Activated T-helper 1 cell treated with anti-CD3 and anti-CD28 coated beads, Interleukin-2, amount 50 U/mL, for 16 hours (primary cell): ENCODE measurements at places on chromosomes 5 and 9.

- no peak for DNase-seq
These were observed 36.4 kb downstream of the GGTA1 start for GRCh38 chr9:121463026-121463807.

DNA sequence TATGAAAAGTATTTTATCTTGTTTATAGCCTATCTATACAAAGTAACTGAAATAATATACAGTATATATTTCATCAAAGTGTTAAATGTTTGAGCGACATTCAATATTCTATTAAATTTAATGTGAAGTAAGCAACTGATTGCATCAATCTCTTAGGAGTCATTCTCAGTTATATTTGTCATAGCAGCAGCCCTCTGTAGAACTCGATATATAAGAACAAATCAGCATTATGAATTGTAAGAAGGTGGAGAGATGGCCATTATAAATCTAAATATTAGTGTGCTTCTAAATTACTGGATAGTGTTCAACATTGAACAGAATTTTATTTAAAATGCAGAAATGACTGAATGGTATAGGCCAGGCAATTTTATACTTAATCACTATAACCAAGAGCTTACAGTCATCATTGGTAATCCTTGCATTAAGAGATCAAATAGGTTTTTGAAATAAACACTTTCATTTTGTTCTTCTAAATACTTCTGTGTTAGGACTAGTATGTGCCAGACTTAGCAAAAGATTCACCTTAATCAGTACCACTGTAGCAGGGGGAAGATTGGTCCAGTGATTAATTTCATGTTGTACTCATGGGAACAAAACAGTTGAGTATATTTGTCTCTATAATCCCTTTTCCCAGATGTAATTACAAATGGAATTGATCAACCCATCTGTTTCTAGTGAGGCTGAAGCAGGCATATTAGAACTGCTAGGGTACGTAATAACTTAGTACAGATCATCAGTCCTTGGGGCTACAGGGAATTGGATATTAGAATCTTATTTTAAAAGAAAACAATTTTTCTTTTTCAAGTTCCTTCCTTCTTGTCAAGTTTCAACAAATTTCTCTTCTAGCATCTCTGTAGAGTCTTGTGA, 108.3 kb upstream of the TYRP1 start:
- DNase-seq: no peak

DNA sequence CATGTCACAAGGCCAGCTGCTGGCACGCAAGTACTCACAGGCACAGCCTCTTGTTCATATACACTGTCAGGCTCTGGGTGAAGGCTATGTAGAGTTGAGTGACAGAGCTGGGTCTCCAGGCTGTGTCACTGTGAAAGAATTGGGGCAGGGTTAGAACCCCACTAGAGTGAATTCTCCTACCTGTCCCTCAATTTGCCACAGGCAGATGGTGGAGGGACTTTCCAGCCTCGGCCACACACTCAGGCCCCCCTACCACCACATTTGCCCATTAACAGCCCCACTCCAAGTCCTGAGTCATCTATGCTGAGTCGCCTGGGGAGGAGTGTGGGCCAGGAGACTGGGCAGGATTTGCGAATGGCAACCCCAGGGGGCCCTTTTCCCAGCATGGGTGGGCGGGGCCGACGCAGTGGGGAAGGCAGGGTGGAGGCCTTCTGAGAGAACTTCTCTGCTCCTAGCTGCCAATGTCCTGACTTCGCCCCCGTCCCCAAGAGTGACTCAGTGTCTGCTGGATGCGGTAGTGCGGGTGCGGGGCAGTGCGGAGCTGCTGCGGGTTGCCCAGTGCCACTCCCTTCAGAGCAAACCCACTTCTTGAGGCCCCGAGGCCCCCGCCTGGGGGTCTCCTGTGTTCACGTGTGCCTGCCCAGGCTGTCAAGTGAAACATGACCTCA, 50.3 kb upstream of the PSD2 start:
- DNase-seq: no peak

DNA sequence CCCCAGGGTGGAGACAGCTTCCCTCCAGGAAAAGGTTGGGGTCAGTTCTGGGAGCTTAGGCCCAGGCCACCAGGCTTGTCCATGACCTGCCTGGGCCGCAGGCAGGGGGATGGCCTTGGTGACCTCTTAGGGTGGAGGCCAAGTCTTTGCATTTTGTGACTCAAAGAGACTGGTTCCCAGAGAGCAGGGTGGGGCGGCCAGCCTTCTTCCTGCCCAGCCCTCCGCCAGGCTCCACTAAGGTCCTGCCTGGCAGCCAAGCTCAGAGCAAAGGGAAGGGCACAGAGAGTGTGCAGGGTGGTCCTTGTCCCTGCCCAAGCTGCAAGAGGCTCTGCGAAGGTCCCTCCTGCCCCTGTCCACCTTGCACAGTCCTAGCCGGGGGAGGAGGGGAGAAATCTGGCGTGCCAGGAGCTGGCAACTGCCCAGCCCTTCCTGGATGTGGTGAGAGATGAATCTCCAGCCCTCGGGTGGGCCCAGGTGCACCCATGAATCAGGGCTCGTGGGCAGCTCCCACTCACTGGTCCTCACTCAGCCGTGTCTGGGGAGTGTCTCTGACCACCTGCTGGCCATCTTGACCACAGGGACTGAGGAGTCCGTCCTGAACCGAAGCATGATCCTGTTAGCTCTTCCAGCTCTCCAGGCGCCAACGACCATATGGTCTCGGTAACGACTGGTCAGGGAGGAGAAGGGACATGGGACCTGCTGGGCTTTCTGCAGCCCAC, 2.3 kb upstream of the PTGDS start:
- DNase-seq: no peak

DNA sequence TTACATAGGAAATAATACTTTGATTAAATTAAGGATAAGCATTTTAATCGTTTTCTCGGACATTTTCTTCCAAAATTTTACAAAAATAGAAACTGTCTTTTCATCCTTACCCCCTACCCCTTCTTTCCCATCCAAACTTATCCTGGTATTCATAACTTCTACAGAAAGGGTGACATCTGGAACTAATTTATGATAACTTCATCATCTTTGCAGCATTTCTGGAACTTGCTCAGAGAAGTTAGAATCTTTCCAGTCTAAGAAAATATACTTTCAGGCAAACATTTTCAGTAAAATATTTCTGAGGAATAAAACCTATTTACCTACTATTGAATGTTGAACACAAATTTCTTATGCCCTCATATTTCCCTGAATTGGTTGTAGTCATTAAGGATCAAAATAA, 309.0 kb downstream of the MAN2A1 start:
- no peak for DNase-seq
